CD4-positive, alpha-beta T cell treated with Interleukin-4 for 1 hour (primary cell): ENCODE measurements at places on chromosomes 6 and 20.

DNA sequence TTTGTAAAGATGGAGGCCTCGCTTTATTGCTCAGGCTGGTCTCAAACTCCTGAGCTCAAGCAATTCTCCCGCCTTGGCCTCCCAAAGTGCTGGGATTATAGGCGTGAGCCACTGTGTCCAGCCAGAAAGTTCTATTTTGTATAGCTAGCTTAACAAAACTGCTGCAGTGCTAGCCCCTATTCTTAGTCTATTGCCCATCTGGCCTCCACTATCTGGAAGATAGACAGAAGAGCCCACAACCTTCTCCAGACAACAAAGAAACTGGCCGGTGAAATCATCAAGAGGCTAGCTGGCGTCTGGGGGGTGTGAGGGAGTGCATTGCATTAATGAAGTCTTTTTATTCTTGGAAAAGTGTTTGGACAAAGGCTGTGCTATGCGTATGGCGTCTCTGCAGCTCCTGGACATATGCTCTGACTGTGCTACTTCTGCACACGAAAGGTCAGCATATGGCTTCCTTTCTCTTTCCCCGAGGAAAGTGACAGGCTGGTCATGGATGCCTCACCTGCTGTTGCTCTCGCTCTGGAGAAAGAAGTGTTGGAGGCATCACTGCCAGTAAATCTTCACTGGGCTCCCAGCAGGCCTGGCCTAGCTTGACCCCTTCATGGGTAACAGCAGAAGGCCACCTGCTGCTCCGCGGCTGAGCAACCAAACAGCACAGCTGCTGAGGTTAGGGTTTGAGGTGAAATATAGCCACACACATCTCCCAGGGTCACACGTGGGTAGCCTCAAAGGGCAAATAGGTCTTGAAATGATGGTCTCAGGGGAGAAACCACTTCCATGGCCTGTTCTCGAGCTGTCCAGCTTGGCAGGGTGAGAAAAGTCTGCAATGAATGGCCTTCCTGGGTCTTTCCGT is 95.1 kb upstream of the IYD start:
- DNase-seq: no peak

DNA sequence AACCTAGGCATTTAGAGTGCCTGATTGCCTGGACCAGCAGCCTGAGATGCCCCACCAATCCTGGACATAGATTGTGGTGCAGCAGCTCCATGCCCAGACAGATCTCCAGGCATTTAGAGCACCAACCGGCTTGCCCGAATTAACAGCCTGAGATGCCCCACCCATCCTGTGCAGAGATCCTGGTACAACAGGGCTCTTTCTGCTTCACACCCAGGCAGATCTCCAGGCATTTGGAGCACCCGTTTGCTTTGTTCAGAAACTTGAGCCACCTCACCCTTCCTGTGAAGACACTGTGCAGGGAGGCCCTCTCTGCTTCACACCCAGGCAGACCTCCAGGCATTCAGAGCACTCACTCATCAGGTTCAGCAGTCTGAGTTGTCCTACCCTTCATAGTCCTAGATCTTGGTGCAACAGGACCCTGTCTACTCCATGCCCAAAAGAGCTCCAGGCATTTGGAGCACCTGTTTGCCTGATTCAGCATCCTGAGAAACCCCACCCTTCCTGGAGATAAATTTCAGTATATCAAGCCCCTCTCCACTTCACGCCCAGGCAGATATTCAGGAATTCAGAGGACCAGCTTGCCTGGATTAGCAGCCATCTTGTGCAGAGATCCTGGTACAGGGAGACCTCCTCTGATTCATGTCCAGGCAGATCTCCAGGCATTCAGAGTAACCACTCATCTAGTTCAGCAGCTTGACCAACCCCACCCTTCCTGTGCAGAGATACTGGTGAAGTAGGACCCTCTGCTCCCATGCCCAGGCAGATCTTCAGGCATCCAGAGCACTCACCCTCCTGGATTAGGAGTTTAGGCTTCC is 189.2 kb upstream of the FERMT1 start:
- DNase-seq: no peak

DNA sequence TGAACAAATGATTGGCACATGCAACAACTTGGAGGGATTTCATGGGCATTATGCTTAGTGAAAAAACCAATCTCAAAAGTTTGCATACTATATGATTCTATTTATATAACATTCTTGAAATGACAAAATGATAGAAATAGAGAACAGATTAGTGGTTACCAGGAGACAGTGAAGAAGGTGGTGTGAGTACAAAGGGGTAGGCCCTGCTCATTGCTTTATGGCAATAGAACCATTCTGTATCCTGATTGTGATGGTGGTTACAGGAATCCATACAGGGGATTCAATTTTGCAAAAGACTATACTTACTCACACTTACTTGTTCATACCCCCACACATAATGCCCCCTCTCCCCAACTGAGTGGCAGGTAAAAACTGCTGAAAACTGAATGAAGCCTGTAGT is 30.2 kb upstream of the LAMA4 start:
- no peak for DNase-seq

DNA sequence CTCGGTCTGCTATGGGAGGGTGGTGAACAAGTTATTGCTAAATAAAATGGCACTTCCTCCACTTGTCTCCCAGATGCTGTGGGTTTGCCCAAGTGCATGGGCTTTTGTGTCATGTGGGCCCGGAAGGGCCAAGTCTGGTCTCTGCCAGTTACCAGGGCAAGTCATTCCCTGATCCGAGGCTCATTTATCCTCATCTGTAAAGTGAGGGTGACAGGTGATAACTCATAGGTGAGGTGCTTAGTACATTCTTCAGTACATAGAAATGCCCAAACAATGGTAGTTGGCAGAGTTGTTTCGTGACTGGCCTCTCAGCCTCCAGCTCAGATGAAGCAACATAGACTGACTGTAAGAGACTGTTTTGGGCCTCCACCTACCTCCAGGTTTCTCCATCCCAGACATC is 2.0 kb upstream of the MUCL3 start:
- no peak for DNase-seq

DNA sequence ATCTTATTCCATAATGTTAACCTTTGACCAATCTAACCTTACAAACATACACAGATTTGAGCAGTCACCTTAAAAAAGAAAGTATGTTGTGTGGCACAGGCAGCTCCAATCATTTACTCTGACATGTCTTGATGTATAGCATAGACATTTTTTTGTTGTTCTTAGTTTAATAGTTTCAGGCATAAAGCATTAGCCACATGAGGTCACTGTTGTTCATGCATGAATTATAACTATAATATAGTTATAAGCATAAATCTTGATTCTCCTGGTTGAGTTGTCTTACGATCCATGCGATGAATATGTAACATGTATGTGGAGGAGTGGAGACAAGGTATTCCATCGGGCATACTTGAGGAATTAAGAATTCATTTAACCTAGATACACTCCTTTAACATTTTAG is 26.1 kb upstream of the NKAIN2 start:
- no peak for DNase-seq

GRCh38 chr20:35085477-35086225 is 7.0 kb downstream of the TRPC4AP start:
- no peak for DNase-seq

DNA sequence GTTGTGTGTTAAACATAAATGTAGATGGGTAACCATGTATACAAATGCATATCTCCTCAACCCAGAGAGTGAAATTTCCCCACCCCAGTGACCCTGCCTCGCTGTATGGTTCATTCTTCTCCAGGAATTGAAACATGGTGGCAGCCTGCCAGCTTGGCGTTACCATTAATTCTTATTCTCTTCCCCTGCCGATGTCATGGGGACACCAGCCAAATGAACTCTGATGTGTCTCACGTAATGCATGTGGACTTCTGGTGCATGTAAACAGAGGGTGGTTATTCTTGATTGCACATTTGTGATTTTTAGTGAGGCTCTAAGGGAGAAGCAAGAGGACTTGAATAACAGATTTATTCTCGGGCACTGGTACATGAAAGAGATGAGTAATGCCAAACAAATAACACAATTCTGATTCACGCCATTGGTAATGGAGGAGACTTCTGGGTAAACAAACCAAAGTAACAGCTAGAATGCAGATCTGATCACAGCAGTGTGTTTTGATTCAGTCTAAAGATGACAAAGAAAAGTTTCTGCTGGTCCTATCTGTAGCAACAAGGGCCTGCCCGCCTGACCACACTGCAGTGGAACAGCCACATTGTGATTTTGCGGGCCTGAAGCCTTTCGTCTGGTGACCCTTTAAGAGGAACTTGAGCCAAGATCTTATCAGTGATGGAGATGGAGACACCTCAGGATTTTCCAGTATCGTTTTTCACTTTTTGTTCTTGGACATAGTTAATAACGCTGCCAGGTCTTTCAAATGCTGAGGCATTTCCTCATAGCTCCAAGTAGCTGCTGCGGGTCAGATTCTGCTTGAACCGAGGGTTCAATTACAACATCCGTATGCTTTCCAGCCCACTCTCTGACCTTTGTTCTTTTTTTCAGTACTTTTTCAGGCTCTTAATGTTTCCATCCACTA is 171.8 kb upstream of the AKAP12 start:
- no peak for DNase-seq

- DNase-seq: no peak
Measured at GRCh38 chr6:119073307-119074051, 5.0 kb downstream of the FAM184A start.

GRCh38 chr20:50356525-50356885 is 153.7 kb upstream of the PTPN1 start:
- DNase-seq: no peak
